Fibroblast of skin of back (primary cell): ENCODE measurements at places on chromosomes 1 and 21.

DNA sequence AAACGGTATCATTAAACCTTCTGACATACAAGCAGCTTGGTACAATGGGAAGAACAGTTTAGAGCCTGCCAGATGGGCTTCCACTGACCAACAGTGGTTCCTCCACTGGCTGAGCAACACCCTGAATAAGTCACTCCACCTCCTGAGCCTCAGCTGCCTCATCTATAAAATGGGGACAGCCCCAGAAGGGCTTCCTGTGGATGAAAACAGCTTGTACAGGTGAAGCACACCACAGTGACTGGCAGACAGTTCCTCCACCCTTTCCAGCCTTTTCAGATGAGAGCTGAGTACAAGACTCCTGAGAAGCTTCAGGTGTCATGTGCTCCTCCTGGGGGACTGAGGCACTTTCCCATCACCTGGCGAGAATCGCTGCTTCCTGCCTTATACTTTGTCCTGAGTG is 2.1 kb downstream of the CAPZB start:
- DNase-seq: no peak

- DNase-seq: peak; percentile 91
Measured at GRCh38 chr21:28445141-28445830, 547.4 kb downstream of the LTN1 start.

- DNase-seq: no peak
Measured at GRCh38 chr1:200042119-200042551, 14.6 kb downstream of the NR5A2 start.

- DNase-seq: no peak
Measured at GRCh38 chr1:34518146-34518699, 236.6 kb upstream of the GJB5 start.

GRCh38 chr1:214933375-214933774 is 149.2 kb upstream of the KCNK2 start:
- DNase-seq: no peak

DNA sequence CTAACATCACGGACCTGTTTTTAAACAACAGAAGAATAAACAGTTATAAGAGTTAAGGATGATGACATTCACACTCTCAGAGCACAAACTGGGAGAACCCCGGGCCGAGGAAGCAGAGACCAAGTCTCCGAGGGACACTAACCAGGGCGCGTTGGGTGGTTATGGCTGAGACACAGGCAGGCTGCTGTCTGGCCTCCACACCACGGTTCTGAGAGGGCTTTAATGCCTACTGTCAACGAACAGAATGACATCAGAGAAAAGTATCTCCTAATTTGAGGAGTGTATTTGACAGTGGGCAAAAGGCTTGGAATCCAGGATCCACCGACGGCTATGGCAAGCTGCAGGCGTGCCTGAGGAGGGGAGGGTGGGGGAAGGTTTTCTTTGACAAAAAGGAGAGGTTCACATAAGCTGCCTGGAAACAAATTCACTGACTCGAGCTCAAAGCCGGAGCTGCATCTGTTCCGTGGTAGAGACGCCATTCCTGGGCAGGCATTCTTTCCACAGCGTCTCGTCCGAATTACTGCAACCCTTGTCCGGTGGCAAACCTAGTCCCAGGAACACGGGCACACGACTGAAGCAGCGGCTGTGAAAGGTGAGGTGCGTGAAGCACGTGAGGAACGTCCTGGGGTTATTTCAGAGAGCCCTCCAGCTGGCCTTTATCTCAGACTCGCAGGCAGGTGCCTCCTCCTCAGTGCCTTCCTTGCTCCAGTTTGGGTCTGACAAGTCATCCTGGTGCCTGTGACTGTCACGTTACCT is 9.4 kb downstream of the POFUT2 start:
- no peak for DNase-seq

- no peak for DNase-seq
Measured at GRCh38 chr1:69077633-69078032, 490.1 kb upstream of the LRRC7 start.

GRCh38 chr1:27632387-27633297 is 2.3 kb downstream of the FGR start:
- no peak for DNase-seq

- no peak for DNase-seq
Measured at GRCh38 chr1:15172405-15173259, 19.1 kb downstream of the TMEM51 start.

GRCh38 chr1:5722635-5723164 is 269.5 kb downstream of the NPHP4 start:
- no peak for DNase-seq

DNA sequence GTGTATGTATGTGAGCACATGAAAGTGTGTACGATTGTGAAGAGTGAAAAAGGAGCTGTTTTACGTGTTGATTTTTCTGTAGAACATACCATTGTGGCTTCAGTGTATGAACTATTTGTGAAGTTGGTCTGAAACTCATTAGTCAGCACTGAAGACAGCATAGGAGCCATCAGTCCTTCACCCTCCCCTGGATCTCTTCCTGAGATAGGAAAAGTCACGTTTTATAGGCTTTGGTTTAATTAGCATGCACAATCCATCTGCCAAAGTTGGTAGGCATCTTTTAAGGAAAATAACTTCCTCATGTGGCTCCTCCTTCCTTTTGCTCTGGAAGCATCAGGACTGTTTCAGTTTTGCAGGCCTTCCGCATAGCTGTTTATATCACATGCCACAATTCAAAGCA is 1.4 kb upstream of the RABIF start:
- no peak for DNase-seq

GRCh38 chr1:57109247-57109646 is 143.4 kb upstream of the C8B start:
- peak; percentile 41 for DNase-seq

- DNase-seq: no peak
Measured at GRCh38 chr21:39842741-39843459, 24.3 kb upstream of the PCP4 start.

- DNase-seq: no peak
Measured at GRCh38 chr1:6962478-6962995, 177.3 kb downstream of the CAMTA1 start.

- DNase-seq: no peak
Measured at GRCh38 chr1:178407655-178408054, 89.1 kb downstream of the CLEC20A start.

DNA sequence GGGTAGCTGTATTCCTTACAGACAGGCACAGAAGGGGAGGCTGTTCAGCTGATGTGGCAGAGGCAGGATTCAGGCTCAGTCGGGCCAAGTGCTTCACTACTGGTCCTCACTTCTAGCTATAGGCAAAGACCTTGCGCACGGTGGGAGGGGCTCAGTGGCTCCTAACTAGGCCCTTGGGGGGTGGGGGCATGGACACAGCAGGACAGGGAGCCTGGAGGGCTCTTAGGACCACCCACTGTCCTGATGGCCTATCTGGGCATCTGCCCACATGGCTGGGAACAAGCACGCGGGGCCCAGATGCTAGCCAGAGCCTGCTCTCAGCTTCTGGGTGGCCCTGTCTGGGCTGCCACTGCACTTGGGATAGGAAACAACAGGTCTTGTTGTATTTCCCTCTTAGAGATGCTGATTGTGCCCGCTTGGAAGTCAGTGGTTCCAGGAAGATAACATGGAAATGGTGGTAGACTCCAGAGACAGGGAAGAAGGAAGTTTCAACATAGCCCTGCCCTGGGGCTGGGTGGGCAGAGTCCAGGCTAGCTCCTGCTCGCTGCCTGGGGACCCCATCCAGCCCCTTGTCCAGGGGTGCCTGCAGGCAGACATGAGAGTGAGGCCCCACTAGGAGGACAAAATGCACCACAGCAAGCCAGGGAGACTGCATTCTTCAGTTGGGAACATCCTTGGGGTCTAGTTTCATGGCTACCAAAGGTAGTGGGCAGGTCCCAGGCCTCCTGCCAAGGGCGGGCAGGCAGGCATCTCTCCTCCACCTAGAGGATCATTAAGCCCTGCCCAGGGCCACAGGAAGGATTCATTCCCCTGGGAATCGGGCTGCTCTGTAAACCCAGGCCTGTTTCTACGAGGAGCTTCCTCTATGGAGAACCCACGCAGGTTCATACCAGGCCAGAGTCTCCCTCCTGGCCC is 102.5 kb downstream of the BCAR3 start:
- DNase-seq: no peak

DNA sequence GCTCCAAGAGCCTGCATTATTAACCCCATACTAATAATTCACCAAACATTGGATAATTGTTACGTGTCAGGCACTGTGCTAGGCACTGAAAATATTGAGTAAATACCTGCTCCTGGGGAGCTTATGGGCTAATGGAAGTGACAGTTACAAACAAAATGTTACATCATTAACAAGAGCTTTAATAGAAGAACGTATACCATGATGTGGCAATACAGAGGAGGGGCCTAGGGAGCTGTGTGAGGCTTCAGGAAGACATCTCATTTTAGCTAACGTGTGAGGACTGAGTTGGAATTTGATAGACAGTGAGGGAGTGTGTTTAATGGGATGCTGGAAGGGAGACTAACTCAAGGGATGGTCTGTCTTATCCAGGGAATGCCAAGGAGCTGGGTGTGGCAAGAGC is 16.5 kb upstream of the TSPAN2 start:
- no peak for DNase-seq
